ENCODE measurements at places on chromosomes 12 and 14.
A peak's percentile ranks its signal among the peaks of the same experiment; 100 is the strongest.

DNA sequence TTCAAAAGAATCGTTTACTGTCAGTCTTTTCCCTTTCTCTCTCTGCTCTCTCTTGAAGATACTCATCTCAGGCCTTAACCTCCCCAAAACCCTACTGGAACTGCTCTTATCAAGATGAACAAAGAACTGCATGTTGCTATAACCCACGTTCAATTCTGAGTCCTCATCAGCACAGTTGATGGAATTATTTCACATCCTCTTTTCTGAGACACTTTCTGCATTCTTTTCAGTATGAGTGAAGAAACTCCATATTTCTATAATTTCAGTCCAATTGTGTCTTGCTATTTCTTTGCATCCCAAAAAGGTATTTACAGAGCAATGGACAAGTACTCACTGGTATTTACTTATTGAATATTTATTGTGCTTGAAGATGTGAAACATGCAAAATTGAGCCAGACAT lies 160.1 kb upstream of the CPNE8 start:
- no peak for DNase-seq

GRCh38 chr14:83085725-83086124 lies 1552.1 kb upstream of the SEL1L start:
- no peak for DNase-seq

GRCh38 chr12:48988030-48988649 lies 10.0 kb downstream of the WNT1 start:
- DNase-seq, result peak; percentile 56

DNA sequence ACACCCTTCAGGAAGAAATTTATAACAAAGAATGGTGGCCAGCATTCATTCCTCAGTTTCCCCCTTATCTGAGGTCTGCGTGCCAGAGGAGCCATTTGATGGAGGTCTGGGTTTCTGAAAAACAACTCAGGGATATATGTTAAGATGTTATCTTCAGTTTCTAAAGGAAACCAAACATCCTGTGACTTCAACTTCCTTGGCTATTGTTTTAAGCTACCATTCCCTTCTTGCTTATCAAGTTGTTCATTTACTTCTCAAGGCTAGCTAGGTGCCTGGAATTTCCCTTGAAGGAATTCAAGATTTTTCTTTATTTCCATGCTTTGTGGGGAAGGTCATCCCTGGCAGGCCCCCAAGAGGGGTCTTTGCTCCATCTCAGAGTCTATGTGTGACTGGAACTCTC lies 27.1 kb upstream of the OXA1L start:
- DNase-seq, result no peak

DNA sequence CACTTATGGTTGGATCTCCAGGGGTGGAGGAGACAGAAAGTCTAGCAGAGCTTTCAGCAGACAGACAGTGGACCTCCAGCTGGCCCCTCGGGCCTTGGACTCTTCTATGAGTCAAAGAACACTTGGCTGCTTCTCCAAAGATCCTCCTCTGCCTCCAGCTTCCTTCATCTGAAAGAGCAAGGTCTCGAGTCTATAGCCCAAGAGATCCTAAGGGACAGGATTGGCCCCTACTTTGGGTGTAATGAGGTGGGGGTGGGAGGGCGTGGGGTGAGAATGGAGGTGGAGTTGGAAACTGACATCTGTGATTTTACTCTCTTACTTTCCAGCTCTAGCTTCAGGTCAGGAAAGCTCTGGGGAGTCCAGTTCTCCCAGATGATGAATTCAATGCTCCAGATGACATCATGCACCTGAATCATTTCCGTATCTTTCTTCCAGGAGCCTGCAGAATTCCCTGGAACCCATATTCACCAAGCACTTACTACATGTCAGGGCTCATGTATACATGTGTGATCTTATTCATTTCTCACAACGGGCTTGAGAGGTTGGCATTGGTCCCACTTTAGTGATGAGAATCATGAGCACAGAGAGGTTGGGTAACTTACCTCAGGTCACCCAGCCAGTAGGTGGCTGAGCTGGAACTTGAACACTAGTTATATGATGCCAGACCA lies 10.2 kb upstream of the PGF start:
- no peak for DNase-seq

DNA sequence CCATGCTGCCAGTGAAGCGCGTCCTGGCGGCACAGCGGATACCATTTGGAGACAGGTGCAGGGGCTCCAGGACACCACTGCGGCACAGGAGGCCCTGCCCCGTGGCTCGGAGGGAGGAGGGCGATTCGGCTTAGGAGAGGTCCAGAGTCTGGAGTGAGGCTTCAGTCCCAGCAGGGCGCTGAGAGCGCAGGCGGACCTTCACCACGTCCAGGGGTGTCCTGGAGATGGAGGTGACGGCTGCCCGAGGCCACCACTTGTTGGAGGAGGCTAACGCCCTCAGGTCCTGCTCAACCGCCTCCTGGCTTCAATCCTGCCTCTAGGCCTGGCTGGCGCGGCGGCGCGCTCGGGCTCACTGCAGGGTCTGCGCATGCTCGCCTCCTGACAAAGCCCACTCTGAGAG lies 45.7 kb downstream of the EIF2S3B start:
- DNase-seq, result no peak

DNA sequence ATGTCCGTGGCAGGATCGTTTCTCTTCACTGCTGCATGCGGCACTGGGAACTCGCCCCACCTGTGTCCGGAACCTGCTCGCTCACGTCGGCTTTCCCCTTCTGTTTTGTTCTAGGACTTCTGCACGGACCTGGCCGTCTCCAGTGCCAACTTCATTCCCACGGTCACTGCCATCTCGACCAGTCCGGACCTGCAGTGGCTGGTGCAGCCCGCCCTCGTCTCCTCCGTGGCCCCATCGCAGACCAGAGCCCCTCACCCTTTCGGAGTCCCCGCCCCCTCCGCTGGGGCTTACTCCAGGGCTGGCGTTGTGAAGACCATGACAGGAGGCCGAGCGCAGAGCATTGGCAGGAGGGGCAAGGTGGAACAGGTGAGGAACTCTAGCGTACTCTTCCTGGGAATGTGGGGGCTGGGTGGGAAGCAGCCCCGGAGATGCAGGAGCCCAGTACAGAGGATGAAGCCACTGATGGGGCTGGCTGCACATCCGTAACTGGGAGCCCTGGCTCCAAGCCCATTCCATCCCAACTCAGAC lies 1.2 kb downstream of the FOS start:
- DNase-seq, result peak; percentile 27

DNA sequence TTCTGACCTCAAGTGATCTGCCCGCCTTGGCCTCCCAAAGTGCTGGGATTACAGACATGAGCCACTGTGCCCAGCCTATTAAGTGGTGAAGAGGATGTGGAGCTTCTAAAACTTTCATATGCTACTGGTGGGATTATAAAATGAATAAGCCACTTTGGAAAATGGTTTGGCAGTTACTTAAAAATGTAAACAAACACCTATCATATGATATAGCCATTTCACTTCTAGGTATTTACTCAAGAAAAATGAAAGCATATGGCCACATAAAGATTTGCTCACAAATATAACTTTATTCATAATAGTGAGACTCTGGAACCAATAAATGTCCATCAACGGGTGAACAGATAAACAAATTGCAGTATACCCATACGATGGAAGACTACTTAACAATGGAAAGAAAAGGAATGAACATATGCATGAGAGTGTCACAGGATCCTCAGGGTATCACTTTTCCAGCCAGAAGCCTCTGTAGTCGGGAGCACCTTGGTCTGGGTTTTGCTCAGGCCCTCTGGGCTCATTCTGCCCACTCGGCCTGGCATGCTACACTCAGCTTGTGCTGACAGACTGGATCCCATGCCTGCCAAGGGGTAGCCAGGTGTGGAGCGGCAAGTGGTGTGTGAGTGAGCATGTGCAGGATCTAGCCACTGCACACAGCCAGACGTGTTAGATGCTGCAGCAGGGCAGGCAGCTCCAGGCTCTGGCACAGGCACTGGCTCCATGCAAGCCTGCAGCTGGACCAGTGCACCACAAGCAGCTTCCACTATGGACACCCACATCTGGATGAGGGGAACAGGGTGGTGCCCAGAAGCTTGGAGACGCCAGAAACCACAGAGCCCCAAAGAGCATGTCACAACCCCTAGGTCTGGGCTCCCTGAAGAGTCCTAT lies 213.2 kb upstream of the DIO3 start:
- DNase-seq, result no peak

DNA sequence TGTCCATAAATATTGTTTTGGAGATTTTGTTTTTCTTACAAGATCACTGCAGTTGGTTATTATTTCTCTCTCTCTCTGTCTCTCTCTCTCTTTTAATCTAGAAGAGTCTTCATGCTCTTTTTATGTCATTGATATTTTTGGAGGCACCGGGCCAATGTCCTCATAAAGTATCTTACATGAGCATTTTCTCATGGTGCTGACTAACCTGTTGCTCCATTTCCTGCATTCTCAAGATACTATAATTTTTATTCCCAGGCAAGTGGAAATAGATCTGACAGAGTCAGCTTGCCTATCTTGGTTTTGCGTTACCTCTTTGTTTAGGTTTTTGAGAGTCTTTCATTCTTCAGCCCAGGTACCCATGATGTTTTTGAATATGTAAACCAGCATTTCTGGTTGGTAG lies 938.8 kb upstream of the FBXO33 start:
- DNase-seq, result no peak

GRCh38 chr14:94903883-94904282 lies 134.0 kb upstream of the GSC start:
- peak; percentile 12 for DNase-seq

GRCh38 chr14:100381395-100382105 lies 58.4 kb downstream of the SLC25A47 start:
- DNase-seq, result no peak

DNA sequence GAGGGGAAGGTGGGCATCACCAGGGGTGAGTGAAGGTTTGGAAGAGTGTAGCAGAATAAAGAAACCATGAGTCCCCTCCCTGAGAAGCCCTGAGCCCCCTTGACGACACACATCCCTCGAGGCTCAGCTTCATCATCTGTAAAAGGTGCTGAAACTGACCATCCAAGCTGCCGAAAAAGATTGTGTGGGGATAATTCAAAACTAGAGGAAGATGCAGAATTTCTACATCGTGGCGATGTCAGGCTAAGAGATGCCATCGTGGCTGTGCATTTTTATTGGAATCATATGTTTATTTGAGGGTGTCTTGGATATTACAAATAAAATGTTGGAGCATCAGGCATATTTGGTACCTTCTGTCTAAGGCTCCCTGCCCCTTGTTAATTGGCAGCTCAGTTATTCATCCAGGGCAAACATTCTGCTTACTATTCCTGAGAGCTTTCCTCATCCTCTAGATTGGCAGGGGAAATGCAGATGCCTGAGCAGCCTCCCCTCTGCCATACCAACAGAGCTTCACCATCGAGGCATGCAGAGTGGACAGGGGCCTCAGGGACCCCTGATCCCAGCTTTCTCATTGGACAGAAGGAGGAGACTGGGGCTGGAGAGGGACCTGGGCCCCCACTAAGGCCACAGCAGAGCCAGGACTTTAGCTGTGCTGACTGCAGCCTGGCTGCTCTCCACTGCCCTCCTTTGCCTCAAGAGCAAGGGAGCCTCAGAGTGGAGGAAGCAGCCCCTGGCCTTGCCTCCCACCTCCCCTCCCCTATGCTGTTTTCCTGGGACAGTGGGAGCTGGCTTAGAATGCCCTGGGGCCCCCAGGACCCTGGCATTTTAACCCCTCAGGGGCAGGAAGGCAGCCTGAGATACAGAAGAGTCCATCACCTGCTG lies 7.0 kb downstream of the SERPINA1 start:
- no peak for DNase-seq

DNA sequence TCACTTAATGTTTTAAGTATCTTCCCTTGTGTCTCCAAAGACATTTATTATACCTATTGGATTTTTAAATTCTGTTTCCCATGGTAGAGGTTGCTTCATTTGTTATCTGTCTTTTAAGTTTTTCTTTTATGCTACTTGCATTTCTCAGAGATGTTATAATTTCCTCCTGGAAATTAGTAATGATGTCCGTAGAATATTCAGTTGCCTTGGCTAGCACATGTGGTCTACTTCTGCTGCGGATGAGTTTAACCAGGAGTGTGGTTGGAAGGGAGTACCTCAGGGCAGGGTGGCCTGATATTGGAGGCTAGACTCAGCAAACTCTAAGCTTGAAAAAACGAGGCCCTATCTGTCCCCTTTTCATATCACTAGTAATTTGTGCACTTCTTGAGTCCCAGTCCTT lies 8.8 kb upstream of the EVL start:
- no peak for DNase-seq

GRCh38 chr14:104394409-104394851 lies 185.1 kb upstream of the C14orf180 start:
- DNase-seq, result no peak

- no peak for DNase-seq
These were observed 22.3 kb upstream of the MED13L start for GRCh38 chr12:116299665-116300328.

DNA sequence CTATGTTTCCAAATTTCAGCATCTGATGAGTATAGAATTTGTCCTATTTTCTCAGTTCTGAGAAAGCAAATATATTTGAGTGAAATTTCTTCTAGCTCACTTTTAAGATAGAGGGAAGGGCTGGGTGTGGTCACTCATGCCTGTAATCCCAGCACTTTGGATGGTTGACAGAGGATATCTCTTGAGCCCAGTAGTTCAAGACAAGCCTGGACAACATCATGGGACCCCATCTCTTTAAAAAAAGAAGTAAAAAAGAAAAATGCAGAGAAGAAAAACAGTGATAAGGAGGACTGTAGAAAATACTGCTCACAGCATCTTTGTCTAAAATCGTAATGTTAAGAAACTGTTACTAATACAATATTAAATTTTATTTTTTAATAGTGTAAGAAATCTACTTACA lies 2.3 kb upstream of the OR6C70 start:
- no peak for DNase-seq

GRCh38 chr12:75738486-75738885 lies 227.1 kb upstream of the KRR1 start:
- no peak for DNase-seq

GRCh38 chr12:40058721-40059190 lies 47.1 kb downstream of the SLC2A13 start:
- peak; percentile 57 for DNase-seq

- no peak for DNase-seq
These were observed 12.7 kb downstream of the OLR1 start for GRCh38 chr12:10159280-10159679.

GRCh38 chr12:99680276-99680675 lies 32.7 kb downstream of the GARIN6 start:
- no peak for DNase-seq

DNA sequence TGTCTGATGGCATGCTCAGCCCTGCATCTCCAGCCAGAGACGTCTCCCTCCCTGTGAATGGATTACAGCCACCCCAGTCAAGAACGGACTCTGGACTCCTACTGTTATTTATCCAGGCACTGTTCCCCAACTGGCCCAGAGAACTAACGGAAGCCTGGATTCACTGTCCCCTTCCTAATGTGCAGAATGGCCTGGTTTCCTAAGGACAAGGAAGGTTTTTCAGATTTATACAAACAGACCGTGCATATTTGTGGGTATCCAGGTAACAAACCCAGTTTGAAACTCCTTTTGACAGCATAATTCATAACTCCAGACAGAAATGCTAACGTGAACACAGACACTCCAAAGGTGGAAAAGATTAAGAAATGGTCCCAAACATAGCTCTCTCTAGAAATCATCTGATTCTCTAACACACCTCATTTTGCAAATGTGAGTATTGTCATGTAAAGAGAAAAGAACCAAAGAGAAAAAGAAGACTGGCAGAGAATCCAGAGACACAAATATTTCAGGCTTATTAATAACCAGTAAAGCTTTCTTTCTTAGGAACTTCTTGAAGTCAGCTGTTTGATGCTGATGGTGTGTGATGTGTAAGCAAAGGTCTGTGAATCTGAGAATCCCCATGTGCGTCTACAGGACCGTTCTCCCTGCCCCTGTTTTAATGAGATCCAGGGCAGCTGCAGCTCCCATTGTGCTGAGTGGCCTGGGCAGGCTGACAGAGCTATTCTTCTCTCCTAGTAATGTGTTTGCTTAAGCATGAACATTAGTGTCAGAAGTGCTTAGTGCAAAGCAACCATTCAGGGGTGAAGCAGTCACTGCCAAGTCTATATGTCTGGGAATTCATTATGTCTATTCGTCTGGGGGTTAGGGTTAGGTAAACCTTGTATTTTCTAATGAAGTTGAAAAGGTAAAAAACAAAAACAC lies 86.8 kb upstream of the HIF1A start:
- DNase-seq, result peak; percentile 83

All from Ammon's horn (tissue), 1 donor.